Fibroblast of upper back skin (primary cell): ENCODE measurements at places on chromosomes 4 and X.
A peak's percentile ranks its signal among the peaks of the same experiment; 100 is the strongest.

- no peak for DNase-seq
These were observed 201.9 kb downstream of the ADGRA3 start for GRCh38 chr4:22313976-22314375.

DNA sequence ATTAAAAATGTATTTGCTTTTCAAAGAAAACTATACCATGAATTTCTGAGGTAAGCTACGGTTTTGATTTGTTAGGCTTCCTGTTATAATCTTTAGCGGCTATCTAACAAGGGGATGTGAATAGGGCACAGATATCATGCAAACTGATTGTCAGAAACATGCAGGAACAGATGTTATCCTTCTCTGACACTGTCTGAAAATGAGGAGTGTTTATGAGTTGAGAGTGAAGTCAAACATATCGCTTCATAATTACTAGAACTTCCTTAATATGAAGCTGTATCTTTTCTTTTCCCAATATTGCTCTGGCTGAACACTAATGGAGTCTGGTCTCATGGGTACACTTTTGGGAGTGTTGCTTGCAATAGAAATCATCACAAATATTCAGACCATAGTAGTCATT, 16.3 kb upstream of the SULT1B1 start:
- DNase-seq: no peak

DNA sequence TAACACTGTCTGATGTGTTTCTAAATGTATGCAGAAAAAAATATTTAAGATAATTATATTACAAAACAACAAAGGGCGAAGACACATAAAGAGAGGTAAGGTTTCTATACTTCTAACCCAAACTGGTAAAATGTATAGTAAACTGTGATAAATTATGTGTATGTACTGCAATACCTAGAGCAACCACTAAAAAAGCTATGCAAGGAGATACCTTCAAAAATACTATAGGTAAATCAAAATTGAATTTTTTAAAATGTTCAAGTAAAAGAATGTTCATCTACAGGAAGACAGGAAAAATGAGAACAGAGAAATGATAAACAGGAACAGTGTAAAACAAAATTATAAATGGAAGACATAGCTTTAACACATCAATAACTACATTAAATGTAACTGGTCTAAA, 27.3 kb upstream of the RAI2 start:
- DNase-seq: no peak

- peak; percentile 80 for DNase-seq
These were observed 6.2 kb downstream of the GK start for GRCh38 chrX:30659421-30659820.

DNA sequence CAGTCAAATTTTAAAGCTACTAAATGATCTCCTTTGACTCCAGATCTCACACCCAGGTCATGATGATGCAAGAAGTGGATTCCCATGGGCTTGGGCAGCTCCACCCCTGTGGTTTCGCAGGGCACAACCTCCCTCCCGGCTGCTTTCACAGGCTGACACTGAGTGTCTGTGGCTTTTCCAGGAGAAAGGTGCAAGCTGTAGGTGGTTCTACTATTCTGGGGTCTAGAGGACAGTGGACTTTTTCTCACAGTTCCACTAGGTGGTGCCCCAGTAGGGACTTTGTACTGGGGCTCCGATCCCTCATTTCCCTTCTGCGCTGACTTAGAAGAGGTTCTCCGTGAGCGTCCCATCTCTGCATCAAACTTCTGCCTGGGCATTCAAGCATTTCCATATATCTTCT, 845.2 kb downstream of the PCDH18 start:
- DNase-seq: no peak

- DNase-seq: peak; percentile 67
These were observed 859 bp downstream of the SMARCA1 start for GRCh38 chrX:129522184-129523078.

DNA sequence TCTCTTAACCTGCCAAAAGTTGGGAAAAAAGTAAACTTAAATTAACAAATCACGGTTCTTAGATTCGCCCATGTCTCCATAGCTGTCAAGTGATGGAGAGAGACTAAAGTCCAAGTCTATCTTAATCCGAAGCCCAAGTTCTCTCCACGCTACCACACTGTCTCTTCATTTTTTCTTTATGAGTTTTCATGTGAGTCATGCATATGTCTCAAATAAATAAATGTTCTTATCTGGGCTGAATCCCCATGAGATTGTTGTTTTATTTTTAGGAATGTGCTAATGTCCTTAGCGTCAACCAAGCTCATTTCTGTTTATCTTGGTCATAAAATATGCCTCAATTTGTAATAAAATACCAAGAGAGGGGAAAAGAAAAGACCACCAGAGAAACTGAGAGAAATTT, 169.3 kb downstream of the RCHY1 start:
- peak; percentile 76 for DNase-seq

- peak; percentile 74 for DNase-seq
These were observed 128.2 kb downstream of the FRYL start for GRCh38 chr4:48651914-48652313.

- DNase-seq: no peak
These were observed 153.0 kb upstream of the STX18 start for GRCh38 chr4:4694827-4695226.

GRCh38 chrX:69613946-69614345, 2.0 kb upstream of the EDA start:
- DNase-seq: no peak

- DNase-seq: no peak
These were observed 9.1 kb downstream of the IL13RA1 start for GRCh38 chrX:118736394-118737010.

- no peak for DNase-seq
These were observed 197.5 kb downstream of the CCNG2 start for GRCh38 chr4:77354550-77354949.

- DNase-seq: no peak
These were observed 876.6 kb upstream of the GRID2 start for GRCh38 chr4:91427171-91427570.

DNA sequence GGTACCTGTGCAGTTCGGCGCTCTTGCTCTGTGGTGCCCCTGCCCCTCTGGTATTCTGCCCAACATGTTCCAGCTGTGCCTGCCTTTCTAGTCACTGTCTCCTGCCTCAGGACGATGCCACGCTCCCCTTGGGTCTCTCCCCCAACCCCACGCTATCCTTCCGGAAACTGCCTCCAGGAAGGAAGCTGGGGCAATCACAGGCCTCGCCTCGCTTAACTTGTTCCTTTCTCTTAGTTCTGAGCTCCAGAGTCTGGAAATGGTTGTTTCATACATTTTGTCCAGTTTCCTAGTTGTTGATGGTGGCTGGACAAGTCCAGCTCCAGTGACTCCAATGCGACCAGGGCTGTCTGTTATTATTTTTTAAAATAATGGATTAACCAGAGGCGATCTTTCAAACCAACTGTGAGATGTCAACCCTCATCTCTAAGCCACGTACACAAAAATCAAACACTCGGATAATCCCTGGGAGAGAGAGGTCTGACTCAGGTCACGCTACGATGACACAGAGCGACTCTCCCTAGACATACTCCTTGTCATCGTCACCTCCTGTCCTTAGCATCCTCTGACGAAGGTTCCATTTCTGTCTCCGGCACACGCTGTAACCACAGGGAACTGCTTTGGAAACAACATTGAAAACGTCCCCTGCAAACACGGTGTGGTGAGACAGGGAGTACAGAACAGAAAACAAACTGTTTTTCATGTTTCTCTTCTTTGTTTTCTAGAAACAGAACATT, 62.5 kb downstream of the ABLIM2 start:
- DNase-seq: no peak
